Stimulated activated CD8-positive, alpha-beta memory T cell treated with anti-CD3 and anti-CD28 coated beads, Interleukin-7, amount 100 ng/mL, for 1 hour (primary cell): ENCODE measurements at places on chromosomes 5 and 9.

DNA sequence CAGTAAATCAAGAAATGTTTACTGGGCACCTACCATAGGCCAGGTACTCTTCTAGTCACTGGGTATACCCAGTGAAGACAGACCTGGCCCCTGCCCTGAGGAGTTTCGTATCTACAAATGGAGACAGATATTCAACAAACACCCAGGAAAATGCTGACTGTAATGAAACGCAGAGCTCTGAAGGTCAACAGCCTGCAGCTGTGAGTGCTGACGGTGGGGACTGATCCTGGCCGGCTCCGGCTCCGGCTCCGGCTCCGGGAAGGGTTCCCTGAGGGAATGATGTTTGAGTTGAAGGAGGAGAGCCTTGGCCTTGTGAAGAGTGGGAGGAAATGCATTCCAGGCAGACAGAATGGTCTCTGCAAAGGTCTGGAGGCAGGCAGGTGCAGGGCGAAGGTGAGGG, 23.1 kb downstream of the FGFR4 start:
- no peak for DNase-seq

- no peak for DNase-seq
These were observed 59.6 kb downstream of the SPTLC1 start for GRCh38 chr9:92055624-92056023.

DNA sequence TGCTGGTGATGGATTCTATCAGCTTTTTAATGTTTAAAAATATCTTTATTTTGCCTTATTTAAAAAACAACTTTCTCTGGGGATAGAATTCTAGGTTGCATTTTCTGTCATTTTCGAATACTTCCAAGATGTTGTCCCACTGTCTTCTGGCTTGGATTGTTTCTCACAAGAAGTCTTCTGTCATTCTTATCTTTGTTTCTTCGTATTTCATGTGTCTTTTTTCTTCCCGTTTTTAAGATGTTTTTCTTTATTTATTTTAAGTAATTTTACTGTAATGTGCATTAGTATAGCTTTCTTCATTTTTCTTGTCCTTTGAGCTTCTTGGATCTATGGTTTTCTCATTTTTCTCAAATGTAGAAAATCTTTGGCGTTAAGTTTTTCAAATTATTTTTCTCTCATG, 19.1 kb downstream of the STX17 start:
- no peak for DNase-seq

- DNase-seq: no peak
These were observed 72.1 kb downstream of the LRSAM1 start for GRCh38 chr9:127523312-127523851.

GRCh38 chr5:132651838-132652469, 6.0 kb upstream of the IL13 start:
- DNase-seq: no peak
